ENCODE measurements at places on chromosomes 2 and 18. TPM values are rescaled to one million over a fixed set of nuclear protein-coding genes. Genes with fewer than 3 reads are reported as not detected.

The DNAJC5G gene
- total RNA-seq, result not detected

The AMER3 gene
- total RNA-seq, result not detected

The SERPINB12 gene
- total RNA-seq, result not detected

The LYPD1 gene
- total RNA-seq, result 122 TPM

The PSD4 gene
- total RNA-seq, result 2.8 TPM

The PIEZO2 gene
- total RNA-seq, result not detected

The LRRTM4 gene
- not detected for total RNA-seq

The HOXD13 gene
- not detected for total RNA-seq

The RAPGEF4 gene
- total RNA-seq, result under 0.01 TPM

The DYSF gene
- 0.34 TPM for total RNA-seq

The UGT1A8 gene
- not detected for total RNA-seq

The MCM6 gene
- total RNA-seq, result 6.9 TPM

The KCNS3 gene
- 57.1 TPM for total RNA-seq

The DNER gene
- 20.3 TPM for total RNA-seq

The TNS1 gene
- 15.1 TPM for total RNA-seq

The RANBP2 gene
- 59.9 TPM for total RNA-seq

The CYRIA gene
- not detected for total RNA-seq

The GREB1L gene
- total RNA-seq, result 1.1 TPM

The HIBCH gene
- 23.3 TPM for total RNA-seq

The RAB6C gene
- not detected for total RNA-seq

The DAW1 gene
- 0.33 TPM for total RNA-seq

The LIMS2 gene
- 2.4 TPM for total RNA-seq

The LINC00305 gene
- total RNA-seq, result not detected

The TAF4B gene
- total RNA-seq, result 27.3 TPM

The KIF5C gene
- 0.62 TPM for total RNA-seq

The TFPI gene
- 8.9 TPM for total RNA-seq

The CHRND gene
- total RNA-seq, result not detected

The KLHL29 gene
- 15.6 TPM for total RNA-seq

The UGT1A4 gene
- total RNA-seq, result not detected

The ELP2 gene
- total RNA-seq, result 149 TPM

The PRSS56 gene
- total RNA-seq, result not detected

The SPATA3 gene
- total RNA-seq, result not detected

The NETO1 gene
- total RNA-seq, result not detected

The CRIM1 gene
- 12.0 TPM for total RNA-seq

The REG3A gene
- not detected for total RNA-seq

The CLASP1 gene
- 85.1 TPM for total RNA-seq

The SLC30A3 gene
- total RNA-seq, result not detected

The ZNF516 gene
- total RNA-seq, result 24.3 TPM

The MARCO gene
- not detected for total RNA-seq

The CPO gene
- not detected for total RNA-seq

The GNLY gene
- total RNA-seq, result not detected

The TUBA4B gene
- not detected for total RNA-seq

The PDE1A gene
- total RNA-seq, result under 0.01 TPM

All from melanocyte of skin (primary cell).